ENCODE measurements at places on chromosomes 2 and 18.

GRCh38 chr2:23502096-23502495 is 117.1 kb downstream of the KLHL29 start:
- no peak for DNase-seq

DNA sequence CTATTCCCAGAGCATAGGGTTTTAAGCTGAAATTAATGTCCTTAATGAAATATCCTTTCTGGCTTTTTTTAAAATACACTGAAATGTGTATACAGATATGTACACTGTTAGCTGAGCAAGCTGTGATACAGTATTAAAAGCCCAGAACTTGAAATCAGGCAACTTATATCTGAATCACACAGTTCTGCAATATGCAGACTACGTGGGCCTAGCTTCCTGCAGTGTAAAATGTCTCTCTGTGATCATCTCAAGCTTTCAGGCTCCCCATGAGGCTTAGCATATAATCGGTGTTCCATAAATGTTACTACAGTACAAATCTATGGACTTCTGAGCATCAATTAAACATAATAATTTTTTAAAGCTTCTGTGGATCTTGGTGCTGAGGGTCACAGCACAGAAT is 8.2 kb downstream of the FBXO15 start:
- no peak for DNase-seq

DNA sequence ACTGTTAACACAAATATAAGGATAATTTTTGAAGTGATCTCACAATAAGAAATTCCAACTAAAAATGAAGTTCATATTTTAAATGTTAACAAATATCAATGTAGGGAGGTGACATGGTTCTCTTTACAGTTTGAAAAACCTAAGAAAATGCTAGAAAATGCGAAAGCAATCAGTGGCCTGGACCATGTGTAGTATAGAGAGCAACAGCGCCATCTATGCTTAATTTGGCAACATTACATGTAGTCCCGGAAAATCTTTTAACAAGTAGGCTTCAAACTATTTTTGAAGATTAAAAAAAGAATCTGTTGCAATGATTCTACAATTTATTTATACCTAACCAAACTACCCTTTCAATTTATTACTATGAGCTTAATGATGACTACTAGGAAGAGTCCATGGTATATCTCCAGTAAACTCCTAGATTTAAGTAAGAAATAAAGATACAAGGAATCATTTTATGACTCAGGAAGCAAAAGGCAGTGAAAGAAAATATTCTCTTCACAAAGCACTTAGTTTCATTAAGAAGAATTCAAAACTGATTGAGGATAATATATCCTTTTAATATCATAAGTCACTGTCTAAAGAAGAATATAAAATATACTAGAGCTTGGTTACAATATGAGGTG is 33.3 kb downstream of the NDUFA10 start:
- DNase-seq, result peak; percentile 55

DNA sequence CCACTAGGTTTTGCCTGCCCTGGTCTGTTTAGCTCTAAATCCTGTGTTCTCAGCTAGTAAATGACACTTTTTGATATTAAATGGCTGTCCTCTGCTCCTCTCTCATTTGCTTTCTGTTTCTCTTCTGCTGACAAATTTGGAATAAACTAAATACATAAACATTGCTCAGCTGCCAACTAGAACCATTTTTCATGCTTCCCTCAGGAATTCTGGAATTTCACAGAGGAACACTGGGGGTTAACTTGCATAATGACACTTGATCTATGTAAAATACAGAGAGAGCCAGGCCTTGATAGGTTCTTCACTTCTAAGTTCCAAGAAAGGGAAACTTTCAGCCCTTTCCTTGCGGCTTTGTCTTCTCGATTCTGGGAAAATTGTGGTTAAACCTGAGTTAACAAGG is 450.6 kb upstream of the ST6GAL2 start:
- no peak for DNase-seq

- peak; percentile 37 for DNase-seq
Measured at GRCh38 chr2:94871226-94872087, at the start of gene TEKT4. Gene TEKT4, plus strand, starts transcription at chr2:94871430. Its CDS starts 150 bp downstream, at chr2:94871580.

DNA sequence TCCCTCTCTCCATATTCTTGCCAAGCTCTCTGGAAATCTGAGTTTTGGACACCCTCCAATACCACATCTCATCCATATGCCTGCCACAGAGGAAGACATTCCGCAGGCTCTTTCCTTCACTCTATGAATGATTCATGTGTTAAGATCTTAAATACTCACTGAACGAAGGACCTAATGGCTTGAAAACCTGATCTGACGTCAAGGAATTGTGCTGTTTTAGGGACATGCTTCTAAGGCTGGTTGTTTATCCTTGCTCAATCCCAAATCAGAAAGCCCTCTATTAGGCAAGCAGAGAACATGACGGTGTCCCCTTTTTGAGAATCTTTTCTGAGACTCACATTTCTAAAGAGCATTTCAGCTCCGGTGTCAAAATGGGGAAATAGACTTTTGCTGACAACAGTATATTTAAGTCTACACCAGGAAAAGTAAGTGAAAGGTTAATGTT is 83.7 kb upstream of the GALNT5 start:
- peak; percentile 52 for DNase-seq

DNA sequence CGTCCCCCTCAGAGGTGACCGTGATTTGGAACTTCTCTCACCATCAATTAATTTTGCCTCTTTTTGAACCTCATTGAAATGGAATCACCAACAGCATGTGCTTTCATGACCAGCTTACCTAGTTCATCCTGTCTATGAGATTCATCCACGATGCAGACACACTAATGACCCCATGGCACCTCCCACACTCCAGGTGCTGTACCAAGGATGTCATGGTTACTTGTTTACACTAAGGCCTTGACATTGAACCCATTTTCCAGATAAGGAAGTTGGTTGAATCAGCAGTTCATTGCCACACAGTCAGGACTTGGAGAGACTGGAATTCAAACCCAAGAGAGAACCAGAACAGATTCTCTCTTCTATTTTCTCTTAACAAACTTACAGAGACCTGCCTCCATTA is 139.0 kb downstream of the ZFP36L2 start:
- DNase-seq, result no peak

GRCh38 chr18:8361941-8362471 is 247.2 kb upstream of the RAB12 start:
- no peak for DNase-seq

DNA sequence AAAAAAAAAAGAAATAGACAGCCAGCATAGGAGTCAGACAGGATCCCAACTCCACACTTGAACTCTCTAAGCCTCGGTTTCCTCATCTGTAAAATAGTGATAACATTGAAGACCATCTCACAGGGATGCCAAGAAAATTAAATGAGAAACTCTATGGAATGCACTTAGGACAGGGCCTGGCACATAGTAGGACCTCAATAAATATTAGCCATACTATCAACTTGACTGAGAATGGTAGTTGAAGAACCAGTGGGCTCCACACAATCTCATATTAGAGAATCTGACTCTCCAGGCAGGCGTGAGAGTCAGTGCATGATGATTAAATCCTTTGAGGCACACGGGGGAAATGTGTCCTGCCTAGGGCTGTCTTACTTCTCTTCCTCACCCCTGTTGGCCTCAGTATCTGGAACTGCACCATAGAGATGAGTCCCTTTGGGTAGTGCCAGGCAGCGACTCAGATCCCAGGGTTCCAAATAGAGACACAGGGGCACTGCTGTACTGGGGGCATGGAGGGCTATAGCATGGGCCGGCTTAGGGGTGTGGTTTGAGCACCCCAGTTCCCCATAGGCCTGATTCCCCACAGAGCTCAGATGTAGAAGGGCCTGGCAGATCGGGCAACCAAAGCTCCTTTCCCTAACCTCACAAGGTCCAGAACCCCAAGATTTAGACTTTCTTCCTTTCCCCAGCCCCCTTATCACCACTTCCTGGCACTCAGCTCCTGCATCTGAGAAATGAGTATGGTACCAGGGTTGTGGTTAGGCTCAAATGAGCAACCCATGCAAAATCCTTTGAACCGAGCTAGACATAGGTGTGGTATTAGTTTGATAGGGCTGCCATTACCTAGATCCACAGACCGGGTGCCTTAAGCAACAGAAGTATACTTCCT is 51.3 kb upstream of the CAB39 start:
- no peak for DNase-seq

DNA sequence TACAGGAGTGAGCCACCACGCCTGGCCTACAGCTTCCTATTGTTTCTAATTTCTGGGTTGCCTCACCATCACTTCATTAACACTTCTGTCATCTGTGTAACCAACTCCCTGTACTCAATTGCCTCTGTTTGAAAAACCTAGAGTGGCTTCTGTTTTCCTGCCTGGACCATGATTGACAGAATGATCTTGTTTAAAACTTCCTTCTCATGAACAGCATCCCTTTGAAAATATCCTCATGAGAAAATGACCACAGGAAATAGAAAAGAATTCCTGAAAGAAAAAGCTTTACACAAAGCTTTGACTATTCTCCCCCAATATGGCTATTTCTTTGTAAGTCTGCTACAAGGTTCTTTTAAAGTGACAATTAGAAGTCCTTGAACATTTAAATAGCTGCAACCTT is 672.3 kb downstream of the ARHGAP15 start:
- DNase-seq, result no peak

- no peak for DNase-seq
Measured at GRCh38 chr2:209387389-209387788, 36.5 kb upstream of the MAP2 start.

DNA sequence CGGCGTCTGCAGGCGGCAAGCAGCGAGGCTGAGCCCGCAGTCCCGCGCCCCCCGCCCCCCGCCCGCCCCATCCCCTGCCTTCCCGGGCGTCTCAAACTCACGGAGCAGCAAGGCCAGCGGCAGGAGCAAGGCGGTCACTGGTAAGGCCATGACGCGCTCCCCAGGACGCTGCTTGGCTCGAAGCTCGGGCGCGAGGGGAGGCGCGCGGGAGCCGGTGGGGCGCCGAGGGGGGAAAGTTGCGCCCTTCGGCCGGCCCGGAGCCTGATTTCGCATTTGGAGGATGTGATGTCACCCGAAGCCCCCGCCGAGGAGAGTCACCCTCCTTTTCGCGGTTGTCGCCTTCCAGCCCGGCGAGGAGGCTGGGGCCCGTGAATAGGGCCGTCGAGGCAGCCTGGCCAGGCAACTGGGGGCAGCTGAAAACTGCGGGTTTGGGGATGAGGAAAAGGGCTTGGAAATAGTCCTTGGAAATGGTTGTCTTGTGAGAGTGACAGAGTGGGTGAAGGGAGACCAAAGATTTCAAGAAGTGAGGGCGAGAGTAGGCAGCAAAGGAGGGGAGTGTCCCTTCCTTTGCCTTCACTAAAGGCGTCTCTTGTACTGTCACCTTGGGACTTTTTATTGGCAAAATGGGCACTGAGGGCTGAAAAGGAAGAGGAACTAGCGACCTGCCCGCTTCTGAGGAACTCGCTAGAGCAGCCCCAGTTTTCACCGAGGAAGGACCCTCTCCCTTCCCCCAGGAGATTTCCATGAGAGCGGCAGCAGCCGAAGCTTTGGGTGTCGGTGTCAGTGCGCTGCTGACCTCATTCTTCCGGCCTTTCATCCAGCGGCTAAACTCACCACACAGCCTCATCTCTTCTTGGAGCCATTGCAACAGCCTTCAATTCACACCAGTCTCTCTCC is at the start of gene CD8A:
Gene CD8A (minus strand): TSS at position 238 of the 897 bp plus-strand sequence. CDS start 88 bp downstream, at position 150.
- DNase-seq, result no peak

DNA sequence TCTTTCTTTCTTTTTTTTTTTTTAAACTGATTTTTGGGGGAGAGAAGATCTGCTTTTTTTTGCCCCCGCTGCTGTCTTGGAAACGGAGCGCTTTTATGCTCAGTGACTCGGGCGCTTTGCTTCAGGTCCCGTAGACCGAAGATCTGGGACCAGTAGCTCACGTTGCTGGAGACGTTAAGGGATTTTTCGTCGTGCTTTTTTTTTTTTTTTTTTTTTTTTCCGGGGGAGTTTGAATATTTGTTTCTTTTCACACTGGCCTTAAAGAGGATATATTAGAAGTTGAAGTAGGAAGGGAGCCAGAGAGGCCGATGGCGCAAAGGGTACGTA is 587 bp downstream of the MEIS1 start:
- DNase-seq, result no peak

DNA sequence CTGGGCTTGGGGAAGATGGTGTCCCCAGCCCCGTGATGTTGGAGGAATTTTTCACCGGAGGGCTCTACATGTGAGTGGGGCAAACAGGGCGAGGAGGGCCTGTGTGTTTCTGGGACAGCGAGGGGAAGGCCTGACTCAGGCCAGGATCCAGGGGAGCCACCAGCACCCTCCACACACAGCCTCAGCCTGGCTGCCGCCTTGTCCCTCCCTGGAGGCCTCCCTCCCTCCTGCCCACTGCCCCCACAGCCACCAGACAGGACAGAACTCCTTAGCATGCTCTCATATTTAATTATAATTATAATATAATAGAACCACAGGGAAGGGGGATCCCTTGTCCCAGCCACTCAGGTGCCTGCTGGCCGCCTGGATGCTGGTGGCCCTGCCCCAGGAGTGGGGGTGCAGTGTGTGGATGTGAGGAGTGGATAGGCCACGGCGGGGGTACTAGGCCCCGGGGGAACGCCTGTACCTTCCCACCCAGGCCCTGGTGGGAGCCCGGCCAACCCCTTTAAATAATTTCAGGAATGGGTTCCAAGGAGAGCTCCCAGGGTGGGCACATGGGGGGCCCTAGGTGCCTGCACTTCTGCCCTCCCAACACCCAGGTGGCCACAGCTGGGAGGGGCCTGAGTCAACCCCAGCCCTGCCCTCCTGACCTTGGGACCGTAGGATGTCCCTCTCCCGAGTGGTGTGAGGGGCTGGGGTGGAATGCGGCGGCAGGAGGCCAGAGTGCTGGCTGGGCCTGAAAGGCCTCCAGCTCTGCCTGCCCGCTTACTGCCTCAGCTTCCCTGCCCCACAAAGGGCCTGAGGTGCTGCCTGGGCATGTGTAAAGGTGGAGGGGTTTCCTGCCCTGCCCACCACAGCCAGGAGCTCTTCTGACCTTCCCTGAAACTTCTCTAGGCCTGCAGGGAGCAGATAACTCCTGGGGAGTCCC is 8.8 kb downstream of the PDCD1 start:
- DNase-seq, result no peak

- peak; percentile 92 for DNase-seq
Measured at GRCh38 chr2:110105608-110106467, 9.8 kb downstream of the MALL start.

- no peak for DNase-seq
Measured at GRCh38 chr2:226875438-226876225, 39.8 kb downstream of the RHBDD1 start.

DNA sequence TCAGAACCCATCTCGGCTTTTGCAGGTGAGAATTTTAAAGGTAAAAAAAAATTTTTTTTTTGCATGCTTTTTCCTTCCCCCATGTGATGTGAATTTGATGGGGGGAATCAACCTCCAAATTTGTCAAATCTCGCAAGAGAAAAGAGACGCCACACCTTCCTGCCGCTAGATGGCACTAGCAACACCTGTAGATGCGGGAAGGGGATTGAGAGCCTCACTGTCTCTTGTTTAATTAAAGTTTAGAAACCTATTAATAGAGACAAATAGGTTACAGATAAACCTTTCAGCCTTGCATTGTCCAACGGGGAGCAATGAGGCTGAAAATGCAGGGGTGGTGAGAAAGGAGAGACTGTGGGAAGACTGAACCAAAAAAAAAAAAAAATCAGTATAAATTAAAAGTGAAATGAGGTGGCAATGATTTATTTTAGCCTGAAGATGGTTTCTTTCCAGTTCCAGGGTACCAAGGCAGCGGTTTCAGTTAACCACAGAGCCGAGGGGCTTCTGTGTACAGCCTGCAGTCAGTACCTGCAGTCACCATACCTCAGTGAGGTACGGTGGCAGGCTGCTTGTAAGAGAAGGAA is 84.6 kb downstream of the NRP2 start:
- DNase-seq, result peak; percentile 52
